ENCODE measurements at places on chromosomes 13 and 19.

- no peak for DNase-seq
These were observed 189.4 kb downstream of the PCDH17 start for GRCh38 chr13:57820924-57821323.

DNA sequence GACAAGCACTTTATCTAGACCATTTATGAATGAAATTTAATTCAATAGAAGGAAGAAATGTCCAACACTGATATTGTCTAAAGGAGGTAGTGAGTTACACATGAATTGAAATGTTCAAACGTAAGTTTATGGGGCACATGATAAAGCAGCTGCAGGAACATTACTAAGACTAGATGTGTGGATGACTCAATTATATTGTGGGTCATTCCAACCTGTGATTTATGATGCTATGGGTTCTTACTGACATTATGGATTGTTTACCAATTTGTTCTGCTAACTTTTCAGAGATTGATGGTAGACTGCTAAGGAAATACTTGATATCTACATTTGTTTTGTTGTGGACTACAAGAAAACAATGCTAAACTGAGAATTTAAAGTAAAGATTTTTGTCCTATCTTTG lies 56.1 kb upstream of the ATXN8OS start:
- DNase-seq, result no peak

GRCh38 chr13:95050800-95051615 lies 250.2 kb downstream of the ABCC4 start:
- DNase-seq, result peak; percentile 30

GRCh38 chr19:18109341-18109732 lies 11.8 kb downstream of the MAST3 start:
- no peak for DNase-seq

GRCh38 chr19:45598267-45599001 lies 3.6 kb downstream of the GPR4 start:
- DNase-seq, result no peak

DNA sequence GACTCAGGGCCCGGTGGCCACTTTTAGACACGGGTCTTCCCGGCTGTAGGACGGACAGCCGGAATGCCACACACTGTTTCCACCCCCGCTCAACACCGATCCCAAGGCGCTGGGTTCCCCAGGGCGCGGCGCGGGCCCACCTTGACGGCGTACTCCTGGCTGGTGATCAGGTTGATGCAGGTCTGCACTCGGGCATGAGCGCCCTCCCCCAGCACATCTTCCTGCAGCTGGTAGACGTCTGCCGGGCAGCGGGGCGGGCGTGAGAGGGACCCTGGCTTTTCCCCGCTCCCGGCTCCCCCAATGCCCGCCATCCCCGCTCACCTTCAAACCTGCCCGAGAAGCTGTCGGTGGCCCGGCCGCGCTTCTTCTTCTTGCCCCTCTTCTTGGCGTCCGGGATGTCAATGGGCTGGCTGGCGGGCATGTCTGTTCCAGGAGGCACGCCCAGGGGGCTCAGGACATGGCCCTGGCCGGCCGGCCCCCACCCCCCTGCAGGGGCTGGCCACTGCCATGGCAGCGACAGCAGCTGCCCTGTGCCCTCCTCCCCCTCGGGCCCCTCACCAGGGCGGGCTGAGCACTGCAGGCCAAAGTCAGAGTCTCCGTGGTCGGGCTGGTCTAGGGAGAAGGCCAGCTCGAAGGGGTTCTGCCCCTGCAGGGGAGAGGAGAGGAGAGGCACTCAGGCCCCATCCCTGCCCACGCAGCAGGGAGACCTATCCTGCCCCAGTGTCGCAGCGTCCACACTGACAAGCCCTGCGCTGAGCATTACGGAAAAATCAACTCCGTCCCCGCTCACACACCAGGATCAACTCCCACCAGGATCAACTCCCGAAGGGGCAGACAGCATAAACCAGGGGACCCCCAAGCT lies 4.8 kb downstream of the MKNK2 start:
- no peak for DNase-seq

Data from epithelial cell of esophagus (primary cell).